ENCODE measurements at places on chromosomes 6 and 20.

DNA sequence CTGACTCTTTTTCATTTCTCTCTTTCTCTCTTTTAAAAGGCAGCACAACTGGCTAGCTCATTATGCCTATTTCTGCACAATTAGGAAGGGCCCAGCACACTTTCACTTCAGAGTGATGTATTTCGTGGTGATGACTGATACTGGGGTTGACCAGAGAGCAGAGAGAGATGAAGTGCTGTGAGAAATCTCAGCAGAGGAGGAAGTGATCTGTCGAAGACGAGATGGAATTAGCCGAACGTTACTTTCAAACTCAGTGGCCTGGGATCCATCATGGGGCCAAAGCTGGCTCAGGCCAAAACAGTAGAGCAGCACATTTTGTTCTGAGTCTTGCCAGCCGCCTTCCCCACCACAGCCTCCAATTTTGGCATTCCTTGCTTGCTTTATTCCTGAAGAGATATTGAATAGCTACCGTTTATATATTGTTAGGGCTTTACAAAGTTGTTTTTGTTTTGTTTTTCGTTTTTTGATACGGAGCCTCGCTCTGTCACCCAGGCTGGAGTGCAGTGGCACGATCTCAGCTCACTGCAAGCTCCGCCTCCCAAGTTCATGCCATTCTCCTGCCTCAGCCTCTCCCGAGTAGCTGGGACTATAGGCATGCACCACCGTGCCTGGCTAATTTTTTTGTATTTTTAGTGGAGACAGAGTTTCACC is 213.2 kb upstream of the ECI2 start:
- DNase-seq, result no peak

DNA sequence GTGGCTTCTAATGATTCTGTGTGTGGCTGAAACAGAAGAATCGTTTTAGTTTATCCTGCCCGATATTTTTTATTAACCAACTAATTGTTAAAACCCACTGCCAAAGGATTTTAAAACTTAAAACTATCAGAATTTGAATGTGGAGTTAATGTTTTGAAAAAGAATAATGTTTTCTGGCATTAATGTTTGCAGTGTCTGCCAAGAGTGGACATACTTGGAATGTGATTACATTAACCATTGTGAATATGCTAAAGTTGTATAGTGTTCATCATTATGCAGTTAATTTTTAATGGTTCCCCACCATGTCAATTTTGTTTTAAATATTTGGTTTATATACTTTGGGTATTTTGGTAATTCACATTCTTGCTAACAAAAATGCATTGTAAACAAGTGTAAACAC is 24.4 kb downstream of the DCBLD1 start:
- no peak for DNase-seq

GRCh38 chr6:25898289-25898977 is 24.4 kb upstream of the SLC17A3 start:
- no peak for DNase-seq

DNA sequence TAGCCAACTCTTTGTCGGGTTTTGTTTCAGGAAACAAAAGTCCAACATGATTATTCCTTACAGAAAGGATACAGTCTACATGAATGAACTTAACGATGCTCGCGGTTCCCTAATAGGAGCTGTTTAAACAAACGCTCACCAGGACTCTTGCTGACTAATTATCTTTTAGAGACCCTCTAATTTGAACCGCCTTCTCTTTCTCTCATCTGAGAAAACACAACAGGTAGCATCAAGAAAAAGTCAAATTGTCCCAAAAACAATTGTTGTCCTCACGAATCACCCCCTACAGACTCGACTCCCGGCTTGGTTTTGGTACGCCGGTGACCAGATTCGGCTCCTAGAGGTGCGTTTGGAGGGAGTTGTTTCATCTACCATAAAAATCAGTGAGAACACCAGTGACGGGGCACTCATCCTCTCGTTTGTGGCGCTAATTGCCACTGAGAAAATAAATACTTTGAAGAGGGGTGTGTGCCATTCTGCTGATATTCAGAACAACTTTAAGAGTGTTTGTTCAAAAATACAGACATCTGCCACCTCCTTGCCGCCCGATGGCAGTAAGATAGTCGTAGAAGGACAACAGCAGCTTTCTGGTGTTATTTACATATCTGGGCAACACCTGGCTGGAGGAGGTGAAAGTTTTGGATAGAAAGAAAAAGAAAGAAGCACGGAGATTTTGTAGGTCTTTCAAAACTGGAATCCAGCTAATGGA is 1.1 kb upstream of the SIM1 start:
- no peak for DNase-seq

GRCh38 chr20:18059603-18060002 is 1.9 kb upstream of the OVOL2 start:
- no peak for DNase-seq

DNA sequence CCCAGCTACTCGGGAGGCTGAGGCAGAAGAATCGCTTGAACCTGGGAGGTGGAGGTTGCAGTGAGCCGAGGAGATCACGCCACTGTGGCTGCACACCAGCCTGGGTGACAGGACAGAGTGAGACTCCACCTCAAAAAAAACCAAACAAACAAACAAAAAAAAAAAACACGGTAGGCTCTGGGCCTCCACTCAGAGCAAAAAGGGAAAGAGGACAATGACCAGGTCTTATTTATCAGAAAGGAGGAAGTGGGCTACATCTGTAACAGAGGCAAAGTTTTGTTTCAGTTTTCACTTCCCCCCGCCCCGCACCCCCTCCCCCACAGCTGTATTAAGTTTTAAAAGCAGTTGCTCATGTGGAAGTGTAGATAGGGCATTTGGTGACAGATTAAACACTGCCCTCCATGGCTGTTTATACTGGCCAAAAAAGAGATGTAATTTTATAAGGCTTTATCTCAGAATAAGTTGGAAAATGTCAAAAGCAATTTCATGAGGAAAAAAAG is 114.6 kb downstream of the RCAN2 start:
- DNase-seq, result peak; percentile 93

- no peak for DNase-seq
Observed at GRCh38 chr6:73956305-73956704, 260.3 kb downstream of the CD109 start.

GRCh38 chr6:89952105-89952671 is 57.9 kb downstream of the GJA10 start:
- DNase-seq, result no peak

- DNase-seq, result no peak
Observed at GRCh38 chr6:43223175-43223574, 6.1 kb downstream of the DNPH1 start.

- DNase-seq, result no peak
Observed at GRCh38 chr6:3687847-3688246, 63.7 kb downstream of the PXDC1 start.

GRCh38 chr6:167560673-167561569 is 236.0 kb downstream of the TTLL2 start:
- DNase-seq, result no peak

GRCh38 chr6:39903656-39904055 is 30.6 kb downstream of the MOCS1 start:
- DNase-seq, result no peak

- no peak for DNase-seq
Observed at GRCh38 chr20:24723647-24724352, 225.3 kb upstream of the CST7 start.

GRCh38 chr6:146337376-146337775 is 206.3 kb upstream of the RAB32 start:
- DNase-seq, result no peak

DNA sequence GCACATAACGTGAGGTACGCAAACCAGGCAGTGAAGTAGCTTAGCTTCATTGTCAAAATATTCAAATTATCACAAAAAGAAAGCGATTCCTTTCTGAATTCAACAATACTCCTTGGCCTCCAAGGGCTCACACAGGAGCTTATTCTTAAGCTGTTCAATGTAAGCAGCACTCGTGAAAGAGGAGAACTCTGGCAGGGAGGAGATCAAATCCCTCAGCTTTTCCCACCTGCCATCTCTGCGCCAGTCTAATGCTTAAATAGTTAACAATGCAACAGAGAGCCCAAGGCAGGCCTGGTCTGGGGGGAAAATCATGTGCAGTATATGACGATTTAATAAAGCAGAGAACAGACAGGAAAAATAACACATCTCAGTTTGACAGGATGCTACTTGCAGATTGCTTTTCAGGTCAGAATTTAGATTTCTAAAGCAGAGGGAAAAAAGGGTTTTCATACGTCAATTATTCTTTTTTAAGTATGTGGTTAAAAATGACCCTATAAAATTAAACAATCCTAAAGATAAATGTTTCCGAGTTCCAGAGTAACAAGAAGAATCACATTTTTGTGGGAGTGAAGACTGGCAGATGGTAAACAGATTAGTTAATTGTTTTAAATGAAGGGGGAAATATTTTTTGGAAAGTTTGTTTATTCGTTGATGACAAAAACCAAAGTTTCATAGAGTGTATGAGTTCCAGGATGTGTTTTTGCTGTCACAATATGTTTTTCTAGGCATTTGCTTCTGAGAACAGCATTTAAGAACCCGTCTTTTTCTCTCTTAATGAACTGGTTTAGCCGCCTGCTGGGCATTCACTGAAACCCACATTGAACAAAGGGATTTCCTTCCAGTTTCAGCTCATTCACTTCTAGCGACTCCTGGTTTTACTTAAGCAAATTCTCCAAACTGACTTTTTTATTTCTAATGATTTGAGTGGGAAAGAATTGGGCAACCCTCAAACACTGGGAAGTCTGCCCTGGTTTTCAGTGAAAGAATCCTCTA is 45.9 kb downstream of the PLAGL1 start:
- DNase-seq, result no peak

- DNase-seq, result peak; percentile 71
Observed at GRCh38 chr6:107458672-107459282, 587 bp downstream of the PDSS2 start.

DNA sequence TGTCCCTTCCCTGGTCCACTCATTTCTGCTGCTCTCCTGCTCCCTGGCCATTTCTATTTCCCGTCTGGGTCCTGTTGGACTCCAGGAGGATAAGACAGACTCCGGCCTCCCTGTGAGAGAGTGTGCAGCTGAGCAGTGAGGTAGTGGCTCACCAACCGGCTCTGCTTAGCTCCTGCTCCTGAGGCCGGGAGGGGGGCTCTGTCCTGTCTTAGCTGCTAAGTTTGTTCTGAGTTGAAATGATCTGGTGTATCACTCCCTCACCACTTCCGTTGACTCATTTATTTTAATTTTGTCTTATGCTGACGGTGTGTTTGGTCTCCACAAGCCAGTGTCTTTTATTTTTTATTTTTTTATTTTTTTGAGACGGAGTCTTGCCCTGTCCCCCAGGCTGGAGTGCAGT is 148.5 kb upstream of the PDE10A start:
- DNase-seq, result no peak

DNA sequence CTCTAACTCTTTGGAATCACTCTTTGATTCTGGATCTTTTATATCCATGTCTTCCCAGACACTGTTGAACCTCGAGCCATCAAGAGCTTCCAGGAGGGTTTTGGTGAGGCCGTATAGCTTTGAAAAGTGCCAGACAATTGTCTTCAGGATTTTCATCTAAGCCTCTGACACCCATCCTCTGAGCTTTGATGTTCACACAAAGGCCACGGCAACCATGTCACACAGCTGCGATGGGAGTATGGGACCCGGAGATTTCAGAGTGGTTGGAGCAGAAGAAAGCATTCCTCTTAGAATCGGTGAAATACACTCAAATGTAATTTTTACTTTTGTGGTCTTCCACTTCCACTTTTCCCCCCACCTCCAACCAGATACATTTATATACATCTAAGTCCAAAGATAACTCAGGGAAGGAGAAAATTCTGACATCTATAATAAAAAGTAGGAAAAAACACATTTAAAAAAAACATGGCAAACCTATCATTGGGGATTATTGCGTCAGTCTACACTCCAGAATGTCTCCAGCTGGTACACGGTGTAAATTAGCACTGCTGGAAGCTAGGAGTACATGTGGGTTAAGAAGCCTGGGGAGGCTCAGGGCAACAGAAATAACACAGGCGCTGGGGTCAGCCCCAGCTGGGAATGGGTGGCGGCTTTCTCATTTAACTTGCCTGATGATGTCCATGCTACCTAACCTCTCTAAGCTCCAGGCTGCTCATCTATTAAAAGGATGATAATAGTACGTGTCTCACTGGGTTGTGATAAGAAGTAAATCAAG is 92.7 kb downstream of the LY86 start:
- DNase-seq, result no peak

DNA sequence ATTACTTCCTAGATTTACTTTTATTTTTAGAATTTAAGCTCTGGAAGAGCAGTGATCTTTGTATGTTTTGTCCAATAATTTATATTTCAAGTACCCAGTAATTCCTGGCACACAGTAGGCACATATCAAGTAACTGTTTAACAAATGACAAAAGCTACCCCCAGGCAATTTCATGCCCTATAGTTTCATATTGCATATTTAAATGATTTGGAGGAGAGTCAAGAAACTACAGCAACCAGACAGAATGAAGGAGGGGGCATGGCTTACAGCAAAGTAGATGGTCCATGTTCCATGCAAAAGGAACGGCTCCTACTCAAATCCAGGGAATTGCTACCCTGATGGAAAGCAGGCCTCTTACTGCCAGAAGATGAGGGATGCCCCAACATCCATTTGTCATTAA is 113.5 kb downstream of the ARHGAP18 start:
- no peak for DNase-seq
